ENCODE measurements at places on chromosomes 3 and 15.

- no peak for DNase-seq
Measured at GRCh38 chr15:75069301-75069925, 46.0 kb downstream of the PPCDC start.

GRCh38 chr15:68765602-68766368, 54.9 kb downstream of the ANP32A start:
- no peak for DNase-seq

- DNase-seq, result no peak
Measured at GRCh38 chr3:183244981-183245476, 8.0 kb upstream of the B3GNT5 start.

DNA sequence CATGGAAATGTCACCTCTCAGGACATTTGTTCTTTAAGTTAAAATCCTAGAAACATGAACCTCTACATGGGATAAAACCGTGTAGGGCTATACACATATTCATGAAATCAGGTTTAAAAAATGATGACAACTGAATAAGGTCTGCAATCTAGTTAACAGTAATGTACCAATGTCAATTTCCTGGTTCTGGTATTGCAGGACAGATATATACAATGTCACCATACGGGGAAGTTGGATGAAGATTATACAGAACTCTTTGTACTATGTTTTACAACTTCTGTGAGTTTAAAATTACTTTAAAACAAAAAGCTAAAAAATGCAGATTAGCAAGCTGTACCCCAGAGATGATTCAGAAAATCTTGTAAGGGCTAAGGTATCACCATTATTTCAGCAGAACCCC, 6.7 kb downstream of the CNTN3 start:
- DNase-seq, result no peak

- no peak for DNase-seq
Measured at GRCh38 chr15:92968926-92969651, 69.0 kb downstream of the CHD2 start.

GRCh38 chr3:44899683-44900367, 25.4 kb downstream of the TGM4 start:
- no peak for DNase-seq

DNA sequence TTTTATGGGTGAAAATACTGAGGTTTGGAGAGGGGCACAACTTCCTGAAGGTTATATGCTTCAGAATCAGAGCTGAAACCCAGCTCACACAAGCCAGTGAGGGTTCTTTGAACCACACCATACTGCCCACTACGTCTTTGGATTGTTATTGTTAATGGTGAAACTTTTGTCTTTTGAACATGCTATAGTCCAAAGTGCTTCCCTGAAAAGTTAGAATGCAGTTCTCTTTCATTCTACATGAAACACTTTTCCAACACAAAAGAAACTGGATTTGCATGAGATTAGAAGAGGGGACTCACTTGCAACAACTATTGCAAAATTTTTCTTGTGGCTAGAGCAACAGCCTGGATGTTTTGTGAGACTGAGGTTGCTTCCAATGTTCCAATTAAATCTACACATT, 473.6 kb downstream of the SOX2 start:
- no peak for DNase-seq

GRCh38 chr3:30231277-30232141, 374.9 kb upstream of the TGFBR2 start:
- no peak for DNase-seq

DNA sequence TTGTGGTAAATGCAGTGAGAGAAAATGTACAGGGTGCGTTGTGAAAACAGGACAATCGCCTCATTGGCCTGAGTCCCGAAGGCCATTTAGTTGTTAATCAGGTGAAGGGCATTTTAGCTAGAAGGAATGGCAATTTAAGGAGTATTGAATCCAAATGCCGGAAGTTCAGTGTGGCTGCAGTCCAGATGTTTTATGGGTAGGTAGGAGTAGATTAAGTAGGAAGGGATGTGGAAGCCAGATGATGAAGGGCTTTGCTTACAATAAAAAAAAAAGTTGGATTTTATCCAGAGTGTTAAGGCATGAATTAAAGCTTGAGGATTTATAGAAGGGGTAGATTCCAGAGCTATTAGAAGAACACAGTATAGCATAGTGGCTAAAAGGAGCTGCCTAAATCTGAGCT, 572.7 kb downstream of the NLGN1 start:
- DNase-seq, result no peak

- DNase-seq, result no peak
Measured at GRCh38 chr3:46354984-46355383, 1.1 kb downstream of the CCR2 start.

Measured in stimulated activated CD4-positive, alpha-beta T cell treated with anti-CD3 and anti-CD28 coated beads, Interleukin-1b, Interleukin-23, amount 100 ng/mL, for 4 hours (primary cell).